Stimulated activated CD4-positive, alpha-beta T cell treated with anti-CD3 and anti-CD28 coated beads, Interleukin-1b, Interleukin-23, amount 100 ng/mL, for 48 hours (primary cell): ENCODE measurements at places on chromosomes 11 and 22.
A peak's percentile ranks its signal among the peaks of the same experiment; 100 is the strongest.

DNA sequence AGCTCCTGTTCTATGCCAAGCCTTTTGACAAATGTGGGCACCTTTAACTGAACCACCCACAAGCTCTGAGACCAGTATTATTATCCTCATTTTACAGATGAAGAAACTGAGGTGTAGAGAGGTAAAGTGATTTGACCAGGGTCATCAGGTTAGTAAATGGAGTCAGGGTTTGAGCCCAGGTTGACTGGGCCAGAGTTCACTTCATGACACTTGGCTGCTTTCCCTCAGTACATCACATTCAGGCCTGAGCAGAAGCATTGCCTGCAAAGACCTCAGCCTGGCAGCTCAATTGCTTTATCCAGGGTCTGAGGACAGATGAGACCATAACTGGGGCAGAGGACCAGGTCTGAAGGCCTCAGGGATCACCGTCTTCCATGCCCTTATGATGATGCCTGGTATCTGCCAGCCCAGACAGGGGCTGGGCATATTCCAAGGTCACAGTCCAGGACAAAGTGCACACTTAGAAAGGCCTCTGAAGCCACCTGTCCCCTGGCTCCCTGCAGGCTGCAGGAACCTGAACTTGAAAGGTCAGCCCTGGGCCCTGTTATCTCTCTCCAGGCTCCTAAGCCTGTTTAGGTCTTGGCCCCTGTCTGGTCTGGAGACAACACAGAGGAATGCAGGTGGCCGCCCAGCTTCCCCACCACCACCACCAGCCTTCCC lies 32.0 kb downstream of the POU2AF3 start:
- no peak for DNase-seq

- DNase-seq, result no peak
Observed at GRCh38 chr11:16883174-16883573, 131.0 kb downstream of the PLEKHA7 start.

GRCh38 chr11:86773513-86774252 lies 26.7 kb upstream of the PRSS23 start:
- no peak for DNase-seq

DNA sequence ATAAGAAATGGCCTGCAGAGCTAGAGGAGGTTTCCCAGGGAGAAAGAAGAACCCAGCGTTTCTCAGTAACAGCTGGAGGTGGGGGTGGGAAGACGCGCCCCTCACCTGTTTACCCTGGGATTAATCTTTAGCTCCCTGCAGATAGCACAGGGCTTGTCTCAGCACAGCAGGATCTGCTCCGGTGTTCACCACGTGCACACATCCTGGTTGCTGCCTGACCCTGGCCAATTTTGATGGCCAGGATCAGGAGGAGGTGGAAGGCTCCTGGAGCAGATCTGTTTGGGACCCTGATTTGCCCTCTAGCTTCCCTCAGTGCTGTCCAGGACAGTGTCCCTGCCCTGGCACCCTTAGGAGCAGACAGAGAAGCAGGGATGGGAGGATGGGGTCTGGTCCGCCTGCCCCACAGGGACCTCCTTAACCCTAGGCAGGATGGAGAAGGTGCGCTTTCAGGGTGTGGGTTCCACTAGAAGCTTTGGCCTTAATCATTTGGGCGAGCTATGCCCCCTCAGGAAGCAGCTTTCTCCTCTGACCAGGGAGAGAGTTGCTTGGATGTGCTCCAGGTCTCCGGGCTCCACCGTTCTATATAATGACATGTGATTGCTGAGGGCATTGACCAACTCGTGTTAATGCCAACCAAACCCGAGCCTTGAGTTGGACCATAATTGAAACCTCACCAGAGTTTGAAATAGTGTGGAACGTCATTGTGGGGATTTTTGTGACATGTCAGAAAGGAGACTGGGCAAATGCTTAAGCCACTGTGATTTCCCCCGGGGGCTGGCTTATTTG lies 19.3 kb downstream of the UPB1 start:
- DNase-seq, result no peak

GRCh38 chr11:120929664-120930154 lies 94.2 kb upstream of the TBCEL start:
- peak; percentile 46 for DNase-seq

DNA sequence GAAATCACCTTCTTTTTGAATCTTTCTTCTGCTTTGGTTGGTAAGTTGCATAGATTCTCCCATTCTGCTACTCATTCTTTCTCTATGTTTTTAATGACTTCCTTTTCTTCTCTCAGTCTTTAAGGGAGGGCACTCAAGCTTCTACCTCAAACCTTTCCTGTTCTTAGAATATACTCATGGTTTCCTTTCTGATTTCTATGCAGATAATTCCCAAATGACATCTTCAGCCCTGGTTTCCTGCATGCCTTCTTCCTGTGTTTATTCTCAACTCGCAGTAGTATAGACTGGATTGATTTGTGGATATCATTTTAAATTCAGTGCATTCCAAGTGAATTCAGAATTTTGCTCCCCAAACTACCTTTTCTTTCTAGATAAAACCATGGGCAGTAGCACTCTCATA lies 803.6 kb downstream of the METTL15 start:
- no peak for DNase-seq

DNA sequence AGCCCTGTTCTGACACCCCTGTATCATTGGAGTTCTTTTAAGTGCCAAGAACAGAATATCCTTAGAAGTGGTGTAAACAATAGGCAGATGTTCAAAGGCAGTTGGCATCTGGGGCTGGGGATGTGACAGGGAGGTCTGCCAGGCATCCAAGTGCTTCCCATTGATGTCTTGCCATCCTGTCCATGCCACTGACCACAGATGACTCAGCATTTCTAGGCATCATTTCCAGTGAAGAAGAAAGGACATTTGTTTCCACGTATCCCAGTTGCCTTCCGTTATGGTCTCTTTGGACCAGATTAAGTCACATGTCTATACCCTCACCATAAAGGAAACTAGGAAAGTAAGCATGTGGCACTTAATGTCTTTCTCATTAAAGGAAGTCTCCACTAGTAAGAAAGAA lies 76.7 kb upstream of the BARX2 start:
- DNase-seq, result no peak

DNA sequence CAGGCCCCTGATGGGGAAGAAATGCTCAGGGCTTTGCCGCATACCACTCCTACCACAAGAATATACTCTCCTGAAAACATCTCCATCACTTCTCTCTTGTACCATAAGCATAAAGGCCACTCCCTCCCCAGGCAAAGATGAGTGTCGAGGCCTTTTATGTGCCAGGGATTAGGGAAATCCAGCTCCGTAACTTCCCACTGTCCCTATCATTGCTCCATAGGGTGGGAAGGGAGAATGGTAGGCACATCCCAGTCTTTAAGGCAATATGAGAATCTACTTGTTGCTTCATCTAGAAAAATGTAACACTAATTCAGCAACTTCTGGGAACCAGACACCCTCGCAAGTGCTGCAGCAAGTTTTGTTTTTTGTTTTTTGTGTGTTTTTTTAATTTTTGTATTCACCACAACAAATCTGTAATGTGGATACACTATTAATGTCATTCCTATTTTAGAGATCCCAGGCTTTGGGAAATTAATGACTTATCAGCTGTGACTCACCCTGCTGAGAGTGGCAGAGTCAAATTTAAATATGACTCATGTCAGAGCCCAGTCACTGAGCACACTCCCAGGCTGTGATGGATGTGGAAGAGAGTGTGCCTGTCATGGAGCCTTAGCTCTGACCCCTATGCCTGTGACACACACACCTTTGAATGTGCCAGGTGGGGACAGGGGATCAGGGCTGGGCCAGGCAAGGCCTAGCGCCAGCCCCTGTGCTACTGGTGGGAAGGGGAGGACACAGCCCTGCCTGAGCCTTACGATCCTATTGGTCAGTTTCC lies 23.4 kb downstream of the PANX1 start:
- peak; percentile 42 for DNase-seq

DNA sequence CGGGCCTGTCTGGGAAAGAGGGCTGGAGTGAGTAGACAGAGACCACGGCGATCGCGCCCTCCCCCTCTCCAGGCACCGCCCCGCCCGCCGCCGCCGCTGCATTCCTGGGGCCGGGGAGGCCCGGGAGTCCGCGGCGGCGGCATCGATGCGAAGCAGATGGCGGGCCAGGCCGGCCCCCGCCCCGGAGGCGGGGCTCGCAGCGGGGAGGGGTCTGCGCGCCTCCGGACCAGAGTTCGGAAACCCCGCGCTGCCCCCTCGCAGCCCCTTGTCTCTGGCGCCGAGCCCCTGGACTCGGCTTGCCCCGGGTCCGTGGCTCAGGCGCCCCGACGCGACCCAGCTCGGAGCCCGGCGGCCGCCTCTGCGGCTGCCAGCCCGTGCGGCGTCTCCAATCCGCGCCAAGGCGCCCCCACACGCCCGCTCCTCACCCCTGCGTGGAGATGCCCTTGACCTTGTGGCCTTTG lies 1.3 kb downstream of the SCARF2 start:
- DNase-seq, result no peak

DNA sequence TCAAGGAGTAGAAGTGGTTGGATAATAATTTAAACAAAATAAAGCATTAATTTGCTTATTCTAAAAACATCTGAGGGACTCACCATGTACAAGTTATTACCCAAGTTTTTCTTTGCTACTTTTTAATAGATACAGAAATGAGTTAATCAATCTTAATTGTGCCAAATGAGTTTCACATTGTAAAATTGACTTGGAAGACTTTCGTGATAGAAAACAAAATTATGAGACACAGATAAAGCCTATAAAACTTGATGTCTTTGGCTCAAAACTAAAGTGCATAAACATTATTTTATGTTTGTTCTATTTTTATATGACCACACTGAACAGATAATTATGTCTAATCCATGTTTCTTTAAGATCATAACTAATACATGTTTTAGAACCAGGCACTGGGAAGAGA lies 10.1 kb upstream of the CWF19L2 start:
- DNase-seq, result no peak

DNA sequence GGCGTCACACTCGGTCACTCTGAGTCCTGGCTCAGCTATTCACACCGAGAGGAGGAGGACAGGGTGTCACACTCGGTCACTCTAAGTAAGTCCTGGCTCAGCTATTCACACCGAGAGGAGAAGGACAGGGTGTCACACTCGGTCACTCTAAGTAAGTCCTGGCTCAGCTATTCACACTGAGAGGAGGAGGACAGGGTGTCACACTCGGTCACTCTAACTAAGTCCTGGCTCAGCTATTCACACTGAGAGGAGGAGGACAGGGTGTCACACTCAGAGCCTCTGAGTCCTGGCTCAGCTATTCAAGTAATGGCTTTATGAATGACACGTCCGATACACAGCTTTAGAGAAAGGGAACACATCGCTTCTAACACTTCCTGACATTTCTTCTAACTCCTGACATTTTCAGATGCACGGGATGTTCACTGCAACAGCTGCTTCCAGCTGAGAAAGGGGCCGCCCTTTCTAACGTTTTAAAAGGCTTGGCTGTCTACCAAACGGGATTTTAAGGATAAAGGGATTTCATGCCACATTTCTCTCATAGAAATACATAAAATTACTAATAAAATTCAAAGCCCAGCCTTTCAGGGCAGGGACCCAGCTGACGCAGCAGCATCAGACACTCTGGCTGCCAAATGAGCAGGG lies 28.1 kb downstream of the DRD4 start:
- DNase-seq, result no peak

GRCh38 chr11:74731301-74732094 lies at the start of gene CHRDL2:
CHRDL2 (minus strand) TSS chr11:74731426; CDS start chr11:74730888, 538 bp downstream.
- DNase-seq, result no peak

DNA sequence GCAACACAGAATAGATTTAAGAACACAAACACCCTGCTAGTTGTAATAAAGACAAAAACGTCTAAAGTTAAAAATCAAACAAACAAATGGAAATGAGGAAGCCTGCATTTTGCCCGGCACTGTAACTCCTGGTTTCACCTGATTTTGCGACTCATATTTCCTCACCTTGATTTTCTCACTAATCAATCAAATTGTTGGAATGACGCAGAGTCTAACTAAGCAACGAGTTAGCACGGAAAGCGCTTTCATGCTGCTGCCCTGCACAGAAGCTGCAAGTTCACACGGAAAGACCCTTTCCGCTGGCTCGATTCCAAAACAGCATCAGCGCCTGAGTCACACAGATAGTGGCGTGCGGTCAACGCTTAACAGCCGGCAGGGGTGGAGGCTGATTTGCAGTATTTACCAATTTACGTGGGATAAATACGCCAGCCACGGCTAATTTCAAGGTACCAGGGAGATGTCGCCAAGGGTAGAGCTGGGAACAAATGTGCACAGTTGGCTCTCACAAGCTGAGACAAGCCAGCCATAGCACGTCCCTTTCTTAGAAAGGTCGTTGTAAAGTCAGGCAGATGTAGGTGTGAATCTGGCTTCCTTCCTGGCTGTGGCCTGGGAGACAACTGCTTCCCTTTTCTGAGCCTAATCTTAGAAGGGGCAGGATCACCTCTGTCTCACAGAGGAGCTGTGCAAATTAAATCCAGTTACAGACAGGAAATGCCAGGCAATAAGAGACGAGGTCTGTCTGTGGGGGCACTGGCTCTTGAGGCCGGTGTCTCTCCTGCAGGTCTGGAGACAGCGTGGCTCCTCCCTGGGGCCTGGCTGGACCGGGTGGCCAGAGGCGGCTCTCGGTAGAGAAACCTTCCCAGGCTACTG lies 76.9 kb upstream of the TTLL12 start:
- peak; percentile 85 for DNase-seq

- DNase-seq, result no peak
Observed at GRCh38 chr11:18986744-18987143, 47.5 kb upstream of the MRGPRX1 start.
